Testis (tissue), 5 donors: ENCODE measurements at places on chromosomes 2 and 18. TPM values are rescaled to one million over a fixed set of nuclear protein-coding genes. Genes with fewer than 3 reads are reported as not detected.

Gene EIF5B
- 66.8 TPM for total RNA-seq

Gene CNTNAP5
- total RNA-seq: 0.31 TPM

Gene UGT1A3
- total RNA-seq: not detected

Gene C2orf80
- not detected for total RNA-seq

Gene CIDEA
- total RNA-seq: not detected

Gene FSIP2
- total RNA-seq: 75.9 TPM

Gene STARD6
- total RNA-seq: 4.4 TPM

Gene ANKRD62
- 25.5 TPM for total RNA-seq

Gene HRH4
- 0.37 TPM for total RNA-seq

Gene KCNE4
- total RNA-seq: 2.5 TPM

- no peak for DNase-seq
- no peak overlapping the region for H3K27ac ChIP-seq
- no peak overlapping the region for H3K4me3 ChIP-seq
- H3K4me1 ChIP-seq: no peaks in the 10 kb centered on the region
Measured at GRCh38 chr2:71526975-71527374, 73.6 kb downstream of the DYSF start.

- H3K27me3 ChIP-seq: no peaks in the 10 kb centered on the region
- H3K36me3 ChIP-seq: no peaks in the 10 kb centered on the region
- H3K4me1 ChIP-seq: no peaks in the 10 kb centered on the region
- DNase-seq: peak; percentile 15
- no peak overlapping the region for H3K27ac ChIP-seq
Measured at GRCh38 chr2:16559278-16560067, 106.2 kb downstream of the CYRIA start.

- no peak overlapping the region for H3K4me3 ChIP-seq
- peak; percentile 69 for DNase-seq
- no peaks in the 10 kb centered on the region for H3K36me3 ChIP-seq
- no peaks in the 10 kb centered on the region for H3K4me1 ChIP-seq
- no peak overlapping the region for H3K27ac ChIP-seq
- H3K27me3 ChIP-seq: no peaks in the 10 kb centered on the region
Measured at GRCh38 chr18:2223849-2224248, 347.5 kb downstream of the METTL4 start.

DNA sequence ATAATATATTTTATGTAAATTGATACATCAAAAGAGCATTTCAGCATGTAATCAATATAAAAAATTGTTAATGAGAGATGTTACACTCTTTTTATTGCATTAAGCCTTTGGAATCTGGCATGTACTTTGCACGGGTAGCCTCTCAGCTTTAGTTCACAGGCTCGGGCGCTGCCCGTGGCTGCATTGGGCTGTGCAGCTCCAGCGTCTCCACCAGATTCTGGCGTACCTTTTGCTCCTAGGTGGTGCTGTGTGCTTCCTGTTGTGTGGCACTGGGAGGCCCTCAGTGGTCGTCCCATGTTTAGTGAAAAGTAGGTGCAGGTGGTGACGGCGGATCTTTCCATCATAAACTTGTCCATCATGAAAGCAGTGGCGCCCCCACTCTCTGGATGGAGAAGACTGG, 24.4 kb downstream of the LRRFIP1 start:
- no peak for DNase-seq
- no peaks in the 10 kb centered on the region for H3K36me3 ChIP-seq
- no peak overlapping the region for H3K4me3 ChIP-seq
- H3K27me3 ChIP-seq: no peaks in the 10 kb centered on the region
- H3K27ac ChIP-seq: no peak overlapping the region

DNA sequence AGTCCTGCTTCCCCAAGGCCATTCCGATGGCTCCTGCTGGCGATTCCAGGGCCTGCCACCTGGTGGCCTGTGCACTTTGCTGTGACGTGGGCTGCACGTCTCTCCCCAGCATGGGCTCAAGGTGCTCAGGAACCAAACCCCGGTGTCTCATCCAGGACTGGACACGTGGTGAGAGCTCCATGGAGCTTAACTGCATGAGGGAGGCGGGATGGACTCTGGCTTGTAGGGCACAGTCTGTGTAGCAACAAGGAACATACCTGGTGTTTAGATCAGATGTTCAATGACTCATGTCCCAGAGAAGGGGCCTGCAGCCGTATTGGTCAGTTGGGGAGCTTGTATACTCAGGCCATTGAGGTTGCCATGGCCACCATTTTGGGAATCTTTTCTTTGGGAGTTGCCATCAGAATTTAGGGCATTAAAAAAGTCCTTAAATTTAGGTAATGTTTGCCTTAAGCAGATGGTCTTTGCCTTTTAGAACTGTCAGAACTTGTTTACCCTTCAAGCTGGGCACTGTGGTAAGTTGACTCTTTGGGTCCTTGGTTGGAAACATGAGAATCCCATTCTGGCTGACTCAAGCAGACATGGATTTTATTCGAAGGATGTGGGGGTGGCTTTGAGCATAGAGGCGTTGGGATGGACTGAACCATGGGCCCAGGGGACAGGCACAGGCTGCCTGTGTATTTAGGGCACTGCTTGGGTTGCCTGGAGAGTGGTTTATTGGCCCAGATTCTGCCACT, 21.0 kb downstream of the AGAP1 start:
- DNase-seq: no peak
- no peak overlapping the region for H3K27ac ChIP-seq
- H3K4me1 ChIP-seq: no peaks in the 10 kb centered on the region
- H3K36me3 ChIP-seq: no peaks in the 10 kb centered on the region
- H3K27me3 ChIP-seq: no peaks in the 10 kb centered on the region

DNA sequence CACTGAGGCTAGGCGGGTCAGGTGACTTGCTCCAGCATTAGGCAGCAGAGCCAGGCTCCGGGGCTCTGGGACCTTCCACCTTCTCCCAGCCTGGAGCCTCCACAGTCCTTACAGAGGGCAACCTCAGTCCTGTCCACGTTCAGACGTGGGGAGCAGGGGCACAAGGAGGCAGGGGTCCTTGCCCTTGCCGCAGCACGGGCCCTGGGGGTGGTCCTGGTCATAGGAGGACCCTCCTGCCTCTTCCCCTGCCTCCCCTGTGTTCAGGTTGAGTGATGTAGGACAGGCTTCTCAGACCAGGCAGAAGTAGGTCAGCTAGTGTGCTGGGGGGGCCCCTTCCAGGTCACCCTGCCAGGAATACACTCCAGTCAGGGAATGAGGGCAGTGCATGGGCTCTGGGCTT, 5.4 kb upstream of the ARHGEF4 start:
- H3K36me3 ChIP-seq: no peaks in the 10 kb centered on the region
- H3K27ac ChIP-seq: no peak overlapping the region
- H3K4me3 ChIP-seq: no peak overlapping the region
- DNase-seq: no peak
- H3K4me1 ChIP-seq: no peaks in the 10 kb centered on the region

- no peak for DNase-seq
- no peak overlapping the region for H3K4me3 ChIP-seq
- no peaks in the 10 kb centered on the region for H3K27me3 ChIP-seq
- H3K27ac ChIP-seq: no peak overlapping the region
- no peaks in the 10 kb centered on the region for H3K4me1 ChIP-seq
Measured at GRCh38 chr18:7754725-7755181, 187.6 kb downstream of the PTPRM start.

GRCh38 chr18:54086863-54087262, 137.6 kb downstream of the MBD2 start:
- H3K36me3 ChIP-seq: no peaks in the 10 kb centered on the region
- no peak overlapping the region for H3K27ac ChIP-seq
- no peak for DNase-seq
- no peaks in the 10 kb centered on the region for H3K4me1 ChIP-seq
- H3K4me3 ChIP-seq: no peak overlapping the region

GRCh38 chr2:191245046-191245868, at the start of gene MYO1B:
MYO1B (plus strand) TSS chr2:191245404; CDS start chr2:191276896, 31,492 bp downstream.
- H3K27ac ChIP-seq: peak within 1 kb of the TSS; percentile 83
- peak; percentile 75 for DNase-seq
- H3K36me3 ChIP-seq: no peaks in the 10 kb centered on the region
- H3K4me3 ChIP-seq: peak within 1 kb of the TSS; percentile 69

DNA sequence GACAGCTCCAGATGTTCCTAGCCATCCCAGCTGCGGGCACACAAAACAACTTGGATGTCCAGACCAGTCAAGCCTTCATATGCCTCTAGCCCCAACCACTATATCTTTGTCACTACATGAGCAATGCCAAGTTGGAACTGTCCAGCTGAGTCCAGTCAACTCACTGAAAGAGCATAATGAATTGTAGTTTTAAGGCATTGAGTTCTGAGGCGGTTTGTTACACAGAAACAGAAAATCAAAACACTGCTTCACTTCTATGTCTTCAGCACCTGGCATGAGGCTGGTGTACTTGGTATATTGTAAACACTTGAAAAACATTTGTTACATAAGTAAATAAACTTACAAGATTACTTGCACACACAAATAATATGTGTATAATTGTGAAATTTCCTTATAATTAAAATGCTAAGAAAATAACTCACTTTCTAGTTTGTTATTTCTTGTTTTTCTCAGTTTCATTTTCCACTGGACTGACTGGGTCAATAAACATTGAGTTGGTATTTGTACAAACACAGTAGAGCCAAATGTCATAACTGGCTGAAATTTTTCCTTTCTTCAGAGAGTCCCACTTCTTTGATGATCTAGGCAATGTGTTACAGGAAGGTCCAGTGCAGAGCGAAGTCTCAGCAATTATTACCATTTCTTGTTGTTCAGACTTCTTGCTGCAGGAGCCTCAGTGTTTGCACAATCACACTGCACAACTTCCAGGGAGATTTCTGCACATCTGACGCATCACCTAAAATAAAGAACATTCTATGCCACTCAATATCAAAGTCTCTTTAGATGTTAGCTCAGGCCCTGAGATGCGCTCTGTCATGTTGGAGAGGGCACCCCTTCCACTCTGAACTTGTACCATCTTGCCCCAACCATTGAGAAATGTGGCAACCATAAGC, 38.2 kb upstream of the DPP4 start:
- H3K27ac ChIP-seq: no peak overlapping the region
- no peak overlapping the region for H3K4me3 ChIP-seq
- no peaks in the 10 kb centered on the region for H3K36me3 ChIP-seq
- H3K4me1 ChIP-seq: no peaks in the 10 kb centered on the region

GRCh38 chr2:179569831-179570233, 291.6 kb downstream of the ZNF385B start:
- no peaks in the 10 kb centered on the region for H3K4me1 ChIP-seq
- DNase-seq: no peak
- H3K4me3 ChIP-seq: no peak overlapping the region
- no peaks in the 10 kb centered on the region for H3K36me3 ChIP-seq

DNA sequence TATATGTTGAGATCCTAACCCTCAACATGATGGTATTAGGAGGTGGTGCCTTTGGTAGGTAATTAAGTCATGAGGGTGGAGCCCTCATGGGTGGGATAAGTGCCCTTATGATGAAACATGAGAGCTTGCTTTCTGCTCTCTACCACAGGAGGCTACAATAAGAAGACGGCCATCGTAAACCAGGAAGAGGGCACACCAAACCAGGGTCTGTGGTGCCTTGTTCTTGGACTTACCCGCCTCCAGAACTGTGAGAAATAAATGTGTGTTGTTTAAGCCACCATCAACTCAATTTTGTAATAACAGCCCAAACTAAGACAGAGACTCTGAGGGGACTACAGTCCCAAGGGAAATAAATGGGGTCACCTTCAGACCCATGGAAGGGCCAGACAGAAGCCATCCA, 52.3 kb downstream of the IRS1 start:
- H3K4me3 ChIP-seq: no peak overlapping the region
- no peaks in the 10 kb centered on the region for H3K36me3 ChIP-seq
- H3K27me3 ChIP-seq: no peaks in the 10 kb centered on the region
- no peak overlapping the region for H3K27ac ChIP-seq

DNA sequence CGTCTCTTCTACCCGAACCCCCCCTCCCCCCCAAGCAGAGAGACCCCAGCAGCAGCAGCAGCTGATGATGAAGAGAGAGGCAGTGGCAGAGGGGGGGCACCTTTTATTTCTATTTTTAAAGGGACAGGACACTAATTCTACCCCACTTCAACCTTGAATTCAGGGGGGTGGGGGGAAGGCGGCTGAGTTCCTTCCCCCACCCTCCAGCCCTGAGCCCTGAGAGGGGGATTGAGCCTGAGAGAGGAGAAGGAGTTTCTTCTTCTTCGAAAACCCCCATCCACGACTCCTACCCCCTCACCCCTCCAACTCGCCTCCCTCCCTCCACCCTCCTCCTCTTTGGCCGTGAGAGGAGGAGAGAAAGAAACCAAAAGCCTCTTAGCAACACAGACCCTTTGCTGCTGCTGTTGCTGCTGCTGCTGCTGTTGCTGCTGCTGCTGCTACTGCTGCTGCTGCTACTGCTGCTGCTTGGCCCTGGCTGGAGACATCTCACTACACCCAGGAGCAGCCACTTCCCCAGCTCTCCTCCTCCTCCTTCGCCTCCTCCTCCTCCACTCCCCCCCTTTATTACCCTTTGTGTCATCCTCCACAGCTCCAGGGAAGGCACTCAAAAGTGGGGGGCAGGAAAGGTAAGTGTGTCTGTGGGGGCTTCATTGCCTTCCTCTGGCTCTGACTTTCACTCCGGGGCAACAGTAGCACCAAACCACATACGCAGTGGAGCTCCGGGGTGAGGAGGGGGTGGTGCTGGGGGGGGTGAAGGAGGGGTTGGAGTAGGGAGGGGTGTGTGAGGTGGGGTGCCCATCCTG, at the start of gene MBD5:
Gene MBD5 (plus strand): TSS at position 33 of the 803 bp plus-strand sequence.
- H3K27ac ChIP-seq: peak within 1 kb of the TSS; percentile 95
- DNase-seq: peak; percentile 51
- H3K36me3 ChIP-seq: no peaks in the 10 kb centered on the region
- H3K27me3 ChIP-seq: no peaks in the 10 kb centered on the region
- peaks cover 39% of the 10 kb centered on the region for H3K4me1 ChIP-seq

- H3K27ac ChIP-seq: no peak overlapping the region
- DNase-seq: no peak
- no peaks in the 10 kb centered on the region for H3K4me1 ChIP-seq
- no peaks in the 10 kb centered on the region for H3K27me3 ChIP-seq
Measured at GRCh38 chr2:126644630-126645191, 11.2 kb upstream of the GYPC start.

- no peak for DNase-seq
- no peaks in the 10 kb centered on the region for H3K27me3 ChIP-seq
- no peaks in the 10 kb centered on the region for H3K36me3 ChIP-seq
- H3K27ac ChIP-seq: no peak overlapping the region
- H3K4me1 ChIP-seq: no peaks in the 10 kb centered on the region
Measured at GRCh38 chr2:218754201-218754600, 27.7 kb upstream of the CYP27A1 start.
